Activated T-helper 17 cell treated with anti-CD3 and anti-CD28 coated beads, Interleukin-2, amount 50 U/mL, for 72 hours (primary cell): ENCODE measurements at places on chromosomes 5 and 9. TPM values are rescaled to one million over a fixed set of nuclear protein-coding genes. Genes with fewer than 3 reads are reported as not detected.

SPATA24 gene
- 5.6 TPM for total RNA-seq

ORM1 gene
- not detected for total RNA-seq

TRIM7 gene
- 5.9 TPM for total RNA-seq

OR13C4 gene
- not detected for total RNA-seq

ACTBL2 gene
- total RNA-seq = not detected

EGFL7 gene
- total RNA-seq = 1.0 TPM

SPDL1 gene
- 22.8 TPM for total RNA-seq

DNAJC25 gene
- total RNA-seq = 3.8 TPM

CD180 gene
- total RNA-seq = 0.08 TPM

DNA sequence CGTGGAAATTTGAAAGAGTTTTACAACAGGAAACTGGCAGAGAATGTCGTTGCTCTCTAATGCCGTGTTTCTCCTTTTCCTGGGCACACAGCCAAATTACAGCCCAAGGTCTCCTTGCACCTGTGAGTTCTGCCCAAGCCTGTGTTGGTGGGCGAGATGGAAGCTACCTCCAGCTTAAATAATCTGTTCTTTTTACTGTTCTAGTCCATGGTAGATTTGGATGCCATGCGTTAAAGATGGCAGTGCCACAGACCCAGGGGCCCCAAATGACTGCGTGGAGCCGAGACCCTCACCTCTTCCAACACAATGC lies 92.6 kb upstream of the IRX4 start:
- ATAC-seq = no peak

DNA sequence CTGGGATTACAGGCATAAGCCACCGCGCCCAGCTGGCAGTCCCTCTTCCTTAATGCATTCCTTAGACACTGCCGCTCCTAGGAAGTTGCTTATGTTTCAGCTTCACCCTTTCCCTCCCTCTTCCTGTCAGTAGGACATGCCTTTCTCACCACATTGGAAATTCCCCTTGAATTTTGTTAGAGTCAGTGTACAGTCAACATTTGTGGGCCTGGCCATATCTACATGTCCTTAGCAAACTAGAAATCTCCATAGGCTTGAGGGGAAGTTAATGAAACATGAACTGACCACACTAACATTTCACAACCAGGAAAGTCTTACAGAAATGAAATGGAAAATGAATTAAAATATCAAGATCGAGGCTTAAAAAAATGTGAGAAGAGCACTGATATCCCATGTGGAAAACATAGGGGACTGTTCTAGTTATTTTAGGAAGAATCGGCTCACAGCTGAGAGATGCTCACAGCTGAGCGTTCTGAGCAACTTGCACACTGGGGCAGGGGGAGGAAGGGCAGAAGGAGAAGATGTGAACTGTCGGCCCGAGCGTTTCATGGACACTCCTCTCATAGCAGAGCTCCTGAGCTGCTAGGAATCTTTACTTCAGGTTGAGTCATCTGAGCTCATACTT lies 21.1 kb upstream of the LVRN start:
- ATAC-seq = no peak

- ATAC-seq = no peak
These were observed 562.5 kb downstream of the CSNK1G3 start for GRCh38 chr5:124074500-124074899.

DNA sequence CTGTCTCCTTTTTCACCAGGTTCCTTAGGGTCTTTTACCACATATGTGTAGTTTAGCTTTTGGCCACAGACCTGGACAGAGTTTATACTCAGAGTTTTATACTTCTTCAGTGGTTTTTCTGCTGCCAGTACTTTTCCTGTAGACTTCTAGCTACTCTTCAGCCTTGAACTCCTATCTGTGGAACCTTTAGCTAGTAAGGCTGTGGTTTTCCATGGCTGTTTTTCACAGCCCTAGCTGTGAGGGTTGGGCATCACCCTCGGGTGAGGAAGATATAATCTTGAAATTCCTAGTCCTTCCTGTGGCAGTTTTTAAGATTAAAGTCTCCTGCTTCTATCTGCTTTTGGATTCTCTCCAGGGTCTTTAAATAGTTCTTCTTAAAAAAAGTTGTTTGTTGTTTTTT lies 109.1 kb downstream of the FGF1 start:
- no peak for ATAC-seq

- ATAC-seq = no peak
These were observed 316.4 kb downstream of the PIK3R1 start for GRCh38 chr5:68531970-68532369.

DNA sequence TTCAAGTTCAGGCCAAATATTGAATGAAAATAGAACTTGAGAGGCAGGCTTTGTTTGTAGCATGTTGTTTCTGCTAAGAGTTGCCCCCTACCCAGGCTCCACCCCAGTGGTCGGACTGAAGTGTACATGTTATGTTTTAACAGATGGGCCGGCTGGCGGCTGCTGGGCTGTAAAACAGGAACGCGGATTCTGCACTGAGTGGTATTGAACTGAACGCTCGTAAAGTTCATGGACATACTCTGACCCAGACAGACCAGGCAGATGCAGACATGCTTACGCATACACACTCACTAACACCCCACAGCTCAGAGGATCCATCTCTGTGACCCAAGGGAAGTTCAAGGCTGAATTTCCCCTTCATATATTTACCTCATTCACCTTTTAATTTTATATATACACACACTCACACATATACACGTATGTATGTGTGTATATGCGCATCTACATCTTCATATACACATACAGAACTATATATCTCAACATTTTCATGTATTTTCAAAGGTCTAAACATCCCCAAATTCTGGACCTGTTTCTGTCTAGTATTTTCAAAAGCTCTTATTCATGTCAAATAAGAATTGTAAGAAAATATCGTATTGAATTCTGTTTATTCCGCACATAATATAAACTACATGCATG lies 1.4 kb downstream of the MARCHF3 start:
- no peak for ATAC-seq

- no peak for ATAC-seq
These were observed 127.5 kb downstream of the ARRDC3 start for GRCh38 chr5:91255396-91256141.

DNA sequence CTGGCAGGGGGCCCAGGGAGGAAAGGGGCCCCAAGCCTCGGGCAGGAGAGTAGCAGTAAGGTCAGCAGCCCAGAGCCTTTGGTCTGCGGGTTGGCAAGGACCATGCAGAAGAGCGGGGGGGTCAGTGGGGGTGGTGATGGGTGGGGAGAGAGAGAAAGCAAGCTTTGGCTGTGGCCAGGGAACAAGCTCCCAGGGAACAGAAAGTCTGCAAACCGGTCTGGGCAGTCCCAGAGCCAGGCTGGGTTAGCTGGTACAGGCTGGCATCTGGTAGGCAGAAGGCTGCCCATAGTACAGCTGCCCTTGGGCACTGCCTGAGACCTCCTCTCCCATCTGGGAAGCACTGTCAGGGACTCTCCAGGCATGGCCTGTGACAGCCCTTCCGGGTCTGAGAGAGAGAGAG lies 10.5 kb upstream of the EPB41L4B start:
- ATAC-seq = no peak

- peak; percentile 81 for ATAC-seq
These were observed 203.9 kb downstream of the RAB3C start for GRCh38 chr5:58786711-58787303.

GRCh38 chr5:178202541-178202940 lies 1.8 kb upstream of the HNRNPAB start:
- no peak for ATAC-seq

DNA sequence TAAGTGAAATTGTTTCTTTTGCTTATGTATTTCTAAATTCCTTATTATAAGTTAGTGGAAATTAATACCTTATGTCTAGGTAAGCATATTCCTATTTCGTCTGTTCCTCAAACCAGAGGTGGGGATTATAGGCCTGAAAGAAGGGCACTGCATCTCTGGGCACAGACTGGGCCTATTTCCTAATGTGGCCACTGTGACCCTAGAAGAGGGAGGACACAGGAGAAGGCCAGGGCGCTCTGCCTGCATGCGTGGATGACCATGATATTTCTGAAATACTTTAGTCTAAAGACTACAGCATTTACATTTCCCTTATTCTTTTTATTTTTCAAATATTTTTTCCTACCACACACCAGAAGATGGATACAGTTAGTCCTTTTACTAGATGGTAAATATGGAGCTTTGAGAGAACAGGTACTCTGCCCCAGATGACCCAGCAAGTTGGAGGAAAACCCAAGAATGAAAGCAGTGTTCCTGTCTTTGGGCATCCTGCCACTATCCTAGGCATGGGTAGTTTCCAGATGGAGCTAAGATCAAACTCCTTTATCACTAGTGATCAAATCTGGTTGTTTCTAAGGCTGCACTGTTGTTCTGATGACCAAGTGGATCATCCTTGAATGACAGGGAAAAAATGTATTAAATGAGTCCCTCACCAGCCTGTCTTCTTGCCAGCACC lies 27.8 kb downstream of the RUSC2 start:
- no peak for ATAC-seq

DNA sequence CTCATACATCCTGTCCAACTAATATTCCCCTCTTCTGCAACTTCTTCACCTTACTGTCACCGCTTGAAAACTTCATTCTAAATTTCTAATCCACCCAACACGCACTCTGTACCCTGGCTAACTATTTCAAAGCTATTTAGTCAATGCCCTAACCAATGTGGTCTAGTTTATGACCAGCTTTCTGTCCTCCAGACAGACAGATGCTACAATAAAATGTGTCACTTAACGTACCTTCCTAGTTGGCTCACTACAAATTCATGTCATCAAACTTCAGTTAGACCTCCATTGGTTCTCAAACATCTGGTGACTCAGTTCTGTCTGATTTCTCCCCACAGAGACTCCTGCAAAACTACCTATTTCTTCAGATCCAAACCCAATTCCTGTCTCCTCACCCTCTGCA lies 57.7 kb downstream of the FAM13B start:
- ATAC-seq = peak; percentile 43
